ENCODE measurements at places on chromosomes 6 and 20.

GRCh38 chr6:165439928-165440554 is 130.6 kb upstream of the C6orf118 start:
- DNase-seq = peak; percentile 30

DNA sequence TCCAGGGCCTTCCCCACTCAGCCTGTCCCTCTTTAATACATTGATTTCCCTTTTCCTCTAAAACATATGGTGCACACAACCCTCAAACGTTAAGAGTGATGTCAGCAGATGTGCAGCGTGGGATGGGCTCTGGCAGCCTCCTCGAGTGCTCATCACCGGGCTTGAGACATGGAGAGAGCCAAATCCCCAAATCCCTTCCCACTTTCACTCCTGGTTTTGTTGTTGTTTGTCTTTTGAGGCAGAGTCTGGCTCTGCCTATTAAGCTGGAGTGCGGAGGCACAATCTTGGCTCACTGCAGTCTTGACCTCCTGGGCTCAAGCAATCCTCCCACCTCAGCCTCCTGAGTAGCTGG is 5.8 kb upstream of the PLTP start:
- no peak for DNase-seq

DNA sequence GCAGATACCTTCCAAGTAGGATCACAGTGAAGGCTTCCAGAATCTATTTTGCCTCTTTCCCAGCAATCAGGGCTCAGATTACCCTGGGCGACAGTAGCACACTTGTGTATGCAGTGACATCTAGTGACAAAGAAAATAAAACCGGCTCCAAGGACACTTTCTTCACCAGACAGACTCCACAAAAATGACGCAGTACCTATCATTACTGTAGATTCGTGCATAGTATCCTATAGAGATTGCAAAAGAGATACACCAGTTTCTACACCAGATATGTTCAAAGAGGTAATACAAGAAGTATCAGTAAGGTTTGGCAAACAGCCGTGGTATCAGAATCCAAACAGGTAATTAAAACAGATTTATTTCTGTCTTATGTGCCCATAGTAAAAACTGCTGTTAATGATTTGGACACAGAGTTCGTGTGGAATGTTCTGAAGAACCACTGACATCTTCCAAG is 600.4 kb upstream of the JAG1 start:
- DNase-seq = peak; percentile 51

DNA sequence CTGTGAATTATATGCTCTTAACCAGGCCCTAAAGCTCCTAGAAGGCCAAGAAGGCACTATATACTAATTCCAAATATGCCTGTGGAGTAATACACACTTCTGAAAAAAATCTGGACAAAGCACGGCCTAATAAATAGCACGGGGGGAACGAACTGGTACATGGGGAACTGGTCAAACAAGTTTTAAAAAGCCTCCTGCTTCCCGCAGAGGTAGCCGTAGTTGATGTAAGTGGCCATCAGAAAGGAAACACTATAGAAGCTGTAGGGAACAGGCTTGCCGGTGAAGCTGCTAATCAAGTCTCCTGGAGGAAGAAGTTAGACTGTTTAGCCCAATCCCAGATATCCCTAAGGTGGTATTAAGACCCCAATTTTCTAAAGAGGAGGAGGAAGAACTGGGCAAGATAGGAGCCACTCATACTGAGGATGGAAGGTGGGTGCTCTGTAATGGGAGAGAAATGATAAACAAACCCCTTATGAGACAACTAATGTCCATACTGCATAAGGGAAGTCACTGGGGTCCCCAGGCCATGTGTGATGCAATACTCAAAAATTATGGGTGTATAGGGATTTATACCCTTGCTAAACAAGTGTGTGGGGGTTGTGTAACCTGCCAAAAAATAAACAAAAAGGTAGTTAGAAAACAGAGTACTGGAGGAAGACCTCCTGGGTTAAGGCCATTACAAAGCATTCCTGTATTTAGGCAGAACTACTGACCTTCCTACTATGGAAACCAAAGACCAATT is 27.1 kb upstream of the ZNF318 start:
- DNase-seq = no peak

DNA sequence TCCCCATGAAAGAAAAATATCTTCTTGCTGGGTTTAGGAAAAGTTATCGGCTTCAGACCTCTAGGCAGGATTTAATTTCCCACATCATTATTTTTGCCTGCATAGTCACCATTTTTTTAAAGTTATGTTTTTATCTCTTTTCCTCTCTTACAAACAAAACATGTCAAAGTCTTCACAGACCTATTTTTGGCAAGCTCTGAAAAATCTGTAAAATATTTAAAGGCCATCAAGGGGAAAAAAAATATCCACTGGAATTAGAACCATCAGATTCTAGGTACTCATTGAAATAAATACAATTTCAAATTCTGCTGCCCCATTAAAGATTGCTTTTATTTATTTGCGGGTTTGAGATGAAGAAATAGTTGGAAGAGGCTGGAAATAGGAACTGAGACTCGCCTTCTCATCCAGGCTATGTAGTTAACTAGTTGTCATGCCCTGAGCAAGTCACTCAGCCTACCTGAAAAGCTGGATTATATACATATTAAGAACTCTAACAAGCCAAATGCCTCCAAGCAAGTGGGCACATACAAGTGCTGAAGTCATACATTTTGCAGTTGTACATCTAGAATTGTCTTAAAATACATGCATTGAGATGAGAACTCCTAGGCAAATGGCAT is 101.7 kb upstream of the SASH1 start:
- no peak for DNase-seq

All from NCI-H1092 (cell line).